Stimulated activated CD4-positive, alpha-beta T cell treated with anti-CD3 and anti-CD28 coated beads, Interleukin-2, amount 100 ng/mL, for 48 hours (primary cell): ENCODE measurements at places on chromosomes 6 and 20.

DNA sequence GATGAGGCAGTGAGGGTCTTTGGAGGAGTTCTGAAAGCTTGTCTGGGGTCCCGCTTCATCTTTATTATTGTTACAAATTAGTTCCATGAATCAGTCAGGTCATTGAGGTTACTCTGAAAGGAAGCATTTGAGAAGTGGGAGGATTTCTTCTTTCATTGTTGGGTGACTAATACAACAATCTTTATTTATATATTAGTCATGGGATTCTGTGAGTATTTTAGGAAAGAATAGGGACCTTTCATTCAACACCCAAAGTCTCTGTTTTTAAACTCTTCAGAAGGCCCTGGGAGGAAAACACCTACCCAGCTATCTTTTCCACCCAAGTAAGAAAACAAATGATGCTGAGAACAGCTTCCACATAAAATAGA is 98.3 kb downstream of the SOD2 start:
- no peak for DNase-seq

GRCh38 chr6:41878961-41879405 is 16.2 kb downstream of the USP49 start:
- no peak for DNase-seq

- DNase-seq = no peak
Observed at GRCh38 chr6:164561656-164562055, 747.7 kb downstream of the C6orf118 start.

- no peak for DNase-seq
Observed at GRCh38 chr6:12344961-12345693, 55.0 kb downstream of the EDN1 start.

- DNase-seq = no peak
Observed at GRCh38 chr6:113493991-113494390, 363.2 kb upstream of the MARCKS start.

DNA sequence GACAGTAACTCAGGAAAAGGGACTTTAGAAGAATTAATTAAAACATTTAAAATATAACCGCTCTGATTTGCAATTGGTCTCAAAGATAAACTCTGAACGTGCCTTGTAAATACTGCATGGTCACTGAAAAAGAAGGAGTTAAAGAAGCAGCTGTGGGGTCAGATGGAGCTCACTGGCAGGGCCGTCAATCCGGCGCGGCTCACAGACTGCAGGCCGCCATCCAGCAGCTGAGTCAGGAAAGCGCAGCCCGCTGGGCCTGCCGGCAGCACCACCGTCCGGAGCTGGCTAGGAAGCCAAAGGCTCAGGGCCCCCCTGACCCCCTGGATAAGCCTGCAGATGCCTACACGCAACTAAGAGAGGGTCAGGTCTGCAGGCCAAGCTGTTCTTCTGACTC is 54.2 kb upstream of the FRMD1 start:
- no peak for DNase-seq

DNA sequence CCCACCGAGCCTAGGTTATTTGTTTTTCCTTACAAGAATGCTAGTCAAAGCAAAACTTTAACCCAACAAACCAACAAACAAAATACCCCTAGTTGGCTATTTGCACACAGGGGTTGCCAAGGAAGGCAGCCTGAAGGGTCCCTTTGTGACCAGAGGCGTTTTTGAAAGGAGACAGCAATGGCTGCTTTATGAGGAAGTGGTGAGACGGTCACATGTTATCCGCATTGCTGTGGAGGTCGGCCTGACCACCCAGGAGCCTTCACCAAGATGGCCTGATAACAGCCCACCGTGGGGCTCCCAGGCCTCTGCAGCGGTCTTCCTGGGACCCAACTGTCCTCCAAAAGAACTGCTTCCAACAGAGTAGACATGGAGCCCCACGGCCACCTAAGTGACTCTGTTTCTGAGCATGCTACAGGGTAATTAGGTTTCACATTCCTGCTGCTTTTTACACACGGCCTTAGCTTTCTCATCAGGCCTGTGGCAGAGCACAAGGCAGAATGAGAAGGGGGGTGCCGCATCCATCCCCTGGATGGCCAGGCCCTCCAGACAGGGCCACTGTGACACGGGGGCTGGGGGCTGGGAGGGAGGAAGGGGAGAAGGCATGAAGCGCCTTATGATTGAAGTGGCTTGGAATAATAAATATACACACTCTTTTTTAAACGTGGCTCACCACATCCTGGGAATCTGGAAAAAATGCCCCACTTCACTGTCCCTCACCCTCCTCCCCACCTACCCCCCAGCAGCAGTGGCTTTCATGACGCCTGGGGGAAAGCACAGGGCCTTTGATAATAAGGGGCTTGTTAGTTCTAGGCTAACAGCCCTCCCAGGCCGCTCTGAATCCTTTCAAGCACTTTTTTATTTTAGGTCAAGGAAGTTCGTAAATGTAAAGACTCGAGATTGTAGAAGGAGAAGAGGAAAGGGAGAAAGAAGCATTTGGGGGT is 86.0 kb downstream of the CLIC5 start:
- no peak for DNase-seq

- DNase-seq = no peak
Observed at GRCh38 chr6:82025271-82025670, 222.3 kb downstream of the IBTK start.

GRCh38 chr6:137798261-137798660 is 68.8 kb upstream of the TNFAIP3 start:
- no peak for DNase-seq

GRCh38 chr6:43668151-43669028 is 19.2 kb downstream of the MRPS18A start:
- peak; percentile 35 for DNase-seq

DNA sequence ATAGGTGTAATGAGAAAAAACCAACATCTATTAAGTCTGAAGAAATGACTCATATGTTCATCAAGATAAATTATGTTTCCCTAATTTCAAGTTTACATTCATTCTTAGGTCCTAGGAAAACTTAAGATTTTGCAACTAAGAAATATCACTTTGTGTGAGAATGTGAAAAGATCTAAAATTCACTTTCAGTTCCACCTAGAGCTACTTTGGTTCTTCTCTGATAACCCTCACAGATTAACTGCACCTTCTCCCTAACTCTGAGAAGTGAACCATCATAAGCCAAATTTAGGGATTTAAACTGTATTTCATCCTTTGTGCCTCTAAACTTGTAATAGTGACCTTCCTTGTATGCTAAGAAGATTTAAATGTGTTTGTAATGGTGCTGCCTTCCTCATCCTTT is 213.0 kb downstream of the FRK start:
- DNase-seq = no peak

- DNase-seq = no peak
Observed at GRCh38 chr6:33442283-33442682, 12.1 kb upstream of the ZBTB9 start.

GRCh38 chr6:85006362-85006761 is 242.0 kb upstream of the TBX18 start:
- no peak for DNase-seq

DNA sequence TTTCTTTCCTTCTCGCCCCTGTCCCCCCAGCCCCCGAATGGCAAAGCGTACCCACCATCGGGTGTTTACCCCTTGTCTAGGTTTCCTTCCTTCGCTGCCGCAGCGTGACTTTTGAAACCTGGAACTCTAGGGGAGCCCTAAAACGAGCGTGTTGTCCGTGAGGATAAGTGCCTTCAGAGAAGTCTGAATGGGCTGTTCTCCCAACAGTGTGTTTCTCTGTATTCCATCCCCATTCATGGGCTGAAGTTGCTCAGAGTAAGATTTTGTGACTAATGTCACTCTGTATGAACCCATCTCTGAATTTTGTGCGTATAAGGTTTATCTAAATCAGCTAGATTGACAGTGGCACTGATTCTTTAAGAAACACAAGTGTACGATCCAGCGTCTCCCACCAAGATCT is 949 bp downstream of the MACROD2 start:
- DNase-seq = no peak

- DNase-seq = no peak
Observed at GRCh38 chr6:47440719-47441118, 36.9 kb upstream of the CD2AP start.

- DNase-seq = no peak
Observed at GRCh38 chr6:114712129-114712662, 369.4 kb upstream of the HS3ST5 start.

DNA sequence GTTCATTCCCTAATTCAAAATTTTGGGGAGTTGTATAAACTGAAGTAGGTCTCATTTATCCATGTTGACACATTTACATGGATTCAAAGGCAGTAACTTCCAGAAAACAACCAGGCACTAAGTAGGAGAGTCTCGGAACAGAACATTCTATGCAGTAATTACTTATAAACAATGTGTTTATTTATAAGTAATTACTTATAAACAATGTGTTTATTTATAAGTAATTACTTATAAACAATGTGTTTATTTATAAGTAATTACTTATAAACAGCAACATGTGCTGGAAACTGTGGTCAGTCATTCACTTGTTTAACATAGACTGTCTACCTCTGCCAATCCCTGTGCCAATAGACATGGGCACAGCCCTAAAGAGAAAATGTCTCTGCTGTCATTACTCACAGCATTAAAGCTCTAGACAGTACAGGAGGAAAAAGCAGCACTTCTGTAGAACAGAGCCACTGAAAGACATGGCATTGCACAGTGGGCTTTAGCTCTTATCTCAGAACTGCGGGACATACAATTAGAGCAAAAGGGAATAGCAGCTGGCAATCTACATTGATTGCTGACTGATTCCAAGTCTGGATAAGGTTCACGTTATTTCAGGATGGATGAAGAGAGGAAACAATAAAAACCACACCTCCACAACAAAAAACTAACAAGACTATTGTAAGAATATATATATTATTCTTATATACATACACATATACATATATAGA is 188.2 kb downstream of the WDR27 start:
- DNase-seq = no peak

DNA sequence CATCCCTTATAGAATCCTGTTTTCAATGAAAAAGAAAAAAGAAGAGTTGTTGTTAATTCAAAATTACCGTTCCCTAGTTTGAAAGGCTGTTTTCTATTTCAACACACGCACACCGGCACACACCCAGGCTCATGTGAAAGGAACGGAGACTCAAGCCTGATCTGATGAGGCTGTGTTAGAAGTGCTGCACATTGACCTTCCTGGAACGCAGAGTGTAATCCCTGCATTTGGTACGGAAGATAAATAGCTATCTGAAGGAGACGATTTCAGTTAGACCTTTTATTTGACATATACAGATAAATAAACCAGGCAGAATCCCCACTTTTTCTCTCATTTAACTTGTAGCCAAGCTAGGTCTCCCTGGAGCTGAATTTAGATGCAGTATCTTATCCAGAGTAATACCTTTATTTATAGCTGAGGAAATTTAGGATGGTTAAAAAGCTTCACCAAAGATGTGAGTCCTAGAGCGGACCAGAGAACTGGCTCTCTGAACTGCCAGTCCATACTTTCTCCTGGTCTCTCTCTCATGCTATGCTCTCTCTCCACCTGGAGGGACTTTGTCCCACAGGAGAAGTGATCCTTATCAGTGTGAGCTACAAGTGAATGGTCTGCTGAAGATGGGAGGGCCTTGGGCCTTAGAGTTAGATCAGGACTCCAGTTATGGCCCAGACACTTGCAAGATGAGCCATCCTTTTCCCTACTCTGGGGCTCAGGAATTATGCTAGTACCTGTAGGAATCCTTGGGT is 30.6 kb downstream of the MAP3K4 start:
- DNase-seq = no peak

GRCh38 chr20:41098703-41099250 is 38.6 kb upstream of the PLCG1 start:
- DNase-seq = no peak

- no peak for DNase-seq
Observed at GRCh38 chr20:11604339-11604738, 313.4 kb upstream of the BTBD3 start.

DNA sequence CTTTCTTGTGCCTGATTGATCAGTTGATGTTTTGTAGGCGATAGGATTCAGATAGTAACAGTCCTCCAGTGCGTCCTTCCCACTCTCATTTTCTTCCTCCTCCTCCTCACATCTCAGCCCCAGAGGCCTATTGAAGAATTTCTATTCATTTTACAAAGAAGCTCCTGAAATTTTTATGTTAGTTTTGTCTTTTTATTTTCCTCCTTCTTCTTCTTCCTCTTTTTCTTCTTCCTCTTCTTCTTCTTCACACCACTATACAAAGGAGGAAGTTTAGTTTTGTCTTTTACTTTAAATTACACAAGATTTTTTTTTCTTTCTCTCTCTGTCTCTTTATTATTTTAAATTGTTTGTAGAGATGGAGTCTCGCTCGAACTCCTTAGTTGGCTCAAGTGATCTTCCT is 19.1 kb downstream of the BTN2A1 start:
- DNase-seq = no peak

- DNase-seq = no peak
Observed at GRCh38 chr6:113361014-113361645, 496.0 kb upstream of the MARCKS start.

DNA sequence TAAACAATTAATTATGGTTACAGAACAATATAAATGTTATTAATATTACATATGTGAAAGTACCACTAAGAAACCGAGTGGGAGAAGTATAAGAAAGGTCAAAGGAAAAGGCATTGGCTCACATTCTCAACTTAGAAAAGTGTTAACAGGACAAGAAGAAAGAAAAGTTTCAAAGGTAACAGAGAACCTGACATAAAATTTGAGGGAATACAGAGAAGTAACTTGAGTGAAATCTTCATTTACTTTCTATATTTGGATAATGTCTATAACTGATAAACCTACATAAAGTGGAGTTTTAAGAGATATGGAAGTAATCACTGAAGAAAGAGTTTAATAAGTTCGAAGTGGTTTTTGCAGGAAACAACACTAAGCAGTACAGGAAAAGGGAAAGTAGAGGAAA is 30.1 kb downstream of the REPS1 start:
- no peak for DNase-seq

DNA sequence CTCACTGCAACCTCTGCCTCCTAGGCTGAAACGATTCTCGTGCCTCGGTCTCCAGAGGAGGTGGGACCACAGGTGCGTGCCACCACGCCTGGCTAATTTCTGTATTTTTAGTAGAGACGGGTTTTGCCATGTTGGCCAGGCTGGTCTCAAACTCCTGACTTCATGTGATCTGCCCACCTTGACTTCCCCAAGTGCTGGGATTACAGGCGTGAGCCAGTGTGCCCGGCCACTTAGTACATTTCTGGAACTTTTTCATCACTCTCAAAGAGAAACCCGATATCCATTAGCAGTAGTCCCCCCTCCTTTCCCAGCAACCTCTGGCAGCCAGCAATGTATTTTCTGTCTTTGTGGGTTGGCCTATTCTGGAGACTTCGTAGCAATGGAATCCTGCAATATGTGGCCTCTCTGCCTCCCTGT is 109.8 kb downstream of the JARID2 start:
- no peak for DNase-seq

- no peak for DNase-seq
Observed at GRCh38 chr20:50819349-50819748, 24.5 kb downstream of the BCAS4 start.

DNA sequence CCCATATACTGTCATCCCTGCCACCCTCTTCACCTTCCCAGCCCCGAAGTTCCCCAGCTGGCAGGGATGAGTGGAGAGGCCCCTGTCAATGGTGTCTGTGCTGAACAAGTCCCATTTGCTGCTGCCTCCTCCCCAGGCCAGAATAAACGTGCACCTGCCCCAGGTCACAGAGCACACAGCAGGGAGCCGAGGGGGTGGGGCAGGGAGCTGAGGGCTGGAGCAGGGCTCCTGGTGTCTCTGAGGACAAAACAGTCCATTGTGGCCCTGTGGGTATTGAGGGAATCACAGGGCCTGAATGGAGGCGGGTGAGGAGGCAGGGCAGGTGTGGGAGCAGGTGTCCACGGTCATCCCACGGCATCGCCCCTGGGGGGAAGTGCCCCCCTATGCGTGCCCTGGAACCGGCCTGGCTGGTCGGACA is 55.8 kb downstream of the SNAI1 start:
- DNase-seq = no peak

GRCh38 chr20:10855778-10856177 is 182.0 kb upstream of the JAG1 start:
- no peak for DNase-seq
